ENCODE measurements at places on chromosomes 3 and 15.

- DNase-seq: no peak
These were observed 91.0 kb upstream of the TPRG1 start for GRCh38 chr3:189080745-189081144.

DNA sequence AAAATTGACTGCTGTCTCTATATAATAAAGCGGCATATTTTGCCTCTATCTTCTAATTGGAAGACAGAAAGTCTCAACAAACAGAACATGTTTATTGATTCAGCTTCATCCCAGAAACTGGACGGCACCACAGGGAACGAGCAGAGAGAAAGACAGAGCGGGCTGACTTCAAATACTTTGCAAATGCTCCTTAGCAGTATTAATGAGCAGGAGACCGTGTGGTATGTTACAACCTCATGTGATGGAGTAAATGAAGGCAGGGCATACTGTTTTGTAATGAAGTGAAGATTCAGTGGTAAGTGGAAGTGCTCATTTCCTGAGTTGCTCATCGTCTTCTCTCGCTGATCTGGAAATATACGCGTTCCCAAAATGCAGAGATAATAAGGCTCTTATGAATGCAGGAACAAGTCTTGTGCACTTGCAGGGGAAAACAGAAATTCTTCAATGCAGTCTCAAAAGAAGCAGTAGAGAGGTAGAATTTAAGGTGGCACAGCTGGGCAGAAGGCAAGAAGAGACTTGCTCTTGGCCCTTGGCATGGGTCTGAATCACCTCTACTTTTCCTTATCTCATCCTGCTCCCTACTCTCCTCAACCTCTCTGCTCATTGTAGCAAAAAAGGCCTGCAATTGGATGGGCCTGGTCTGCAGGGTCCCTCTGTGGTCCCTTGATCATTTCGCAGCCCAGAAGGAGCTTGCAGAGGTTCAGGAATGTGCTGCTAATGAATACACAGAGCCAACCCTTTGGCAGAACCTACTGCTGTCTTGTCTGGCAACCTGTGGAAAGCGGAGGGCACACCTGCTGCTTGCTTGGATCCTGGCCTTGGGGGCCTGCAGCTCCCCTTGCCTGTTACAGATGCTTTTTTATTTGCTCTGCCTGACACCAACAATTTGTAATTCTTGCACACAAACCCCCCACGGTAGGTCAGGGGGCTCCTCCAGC, 604.9 kb upstream of the CFAP20DC start:
- no peak for DNase-seq

- DNase-seq: no peak
These were observed 45.6 kb downstream of the ARNT2 start for GRCh38 chr15:80449825-80450224.

DNA sequence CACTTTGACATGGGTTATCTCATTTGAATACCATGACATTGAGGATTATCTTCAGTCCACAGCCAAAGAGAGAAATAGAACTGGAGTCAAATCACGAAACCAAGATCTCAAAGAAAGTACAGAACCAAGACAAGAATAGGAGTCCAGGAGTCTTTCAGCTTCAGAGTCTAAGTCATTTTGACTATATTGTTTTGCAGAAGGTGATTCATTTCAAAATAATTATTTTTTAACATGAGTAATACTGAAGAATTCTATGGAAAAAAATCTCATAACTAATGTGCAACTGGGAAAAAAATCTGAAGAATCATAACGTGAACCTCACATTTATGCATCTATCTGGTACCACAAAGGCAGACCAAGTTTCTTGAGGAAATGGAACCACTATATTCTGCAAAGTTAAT, 60.3 kb downstream of the UBE3A start:
- DNase-seq: no peak

GRCh38 chr3:115617591-115617990, 5.7 kb upstream of the GAP43 start:
- no peak for DNase-seq

DNA sequence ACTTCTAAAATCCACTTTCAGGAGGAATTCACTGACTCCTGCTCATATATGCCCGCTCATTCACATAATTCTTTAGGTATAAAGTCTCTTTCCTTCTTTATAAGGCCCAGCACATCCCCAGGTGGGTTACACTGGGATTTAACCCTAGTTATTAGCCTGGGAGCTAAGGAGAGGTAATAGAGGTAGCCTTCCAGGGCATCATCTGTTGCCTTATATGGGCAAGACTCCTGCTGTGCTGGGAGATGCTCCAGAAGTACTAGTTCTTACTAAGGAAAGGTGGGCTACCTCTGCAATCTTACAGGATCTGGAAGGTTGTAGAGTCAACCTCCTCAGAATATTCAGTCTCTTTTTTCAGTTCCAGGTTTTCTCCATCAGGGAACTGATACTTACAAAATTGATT, 13.1 kb upstream of the IFT57 start:
- no peak for DNase-seq

GRCh38 chr3:190545191-190545590, 31.3 kb downstream of the IL1RAP start:
- no peak for DNase-seq

GRCh38 chr15:75844629-75845335, 1.5 kb downstream of the UBE2Q2 start:
- DNase-seq: no peak

DNA sequence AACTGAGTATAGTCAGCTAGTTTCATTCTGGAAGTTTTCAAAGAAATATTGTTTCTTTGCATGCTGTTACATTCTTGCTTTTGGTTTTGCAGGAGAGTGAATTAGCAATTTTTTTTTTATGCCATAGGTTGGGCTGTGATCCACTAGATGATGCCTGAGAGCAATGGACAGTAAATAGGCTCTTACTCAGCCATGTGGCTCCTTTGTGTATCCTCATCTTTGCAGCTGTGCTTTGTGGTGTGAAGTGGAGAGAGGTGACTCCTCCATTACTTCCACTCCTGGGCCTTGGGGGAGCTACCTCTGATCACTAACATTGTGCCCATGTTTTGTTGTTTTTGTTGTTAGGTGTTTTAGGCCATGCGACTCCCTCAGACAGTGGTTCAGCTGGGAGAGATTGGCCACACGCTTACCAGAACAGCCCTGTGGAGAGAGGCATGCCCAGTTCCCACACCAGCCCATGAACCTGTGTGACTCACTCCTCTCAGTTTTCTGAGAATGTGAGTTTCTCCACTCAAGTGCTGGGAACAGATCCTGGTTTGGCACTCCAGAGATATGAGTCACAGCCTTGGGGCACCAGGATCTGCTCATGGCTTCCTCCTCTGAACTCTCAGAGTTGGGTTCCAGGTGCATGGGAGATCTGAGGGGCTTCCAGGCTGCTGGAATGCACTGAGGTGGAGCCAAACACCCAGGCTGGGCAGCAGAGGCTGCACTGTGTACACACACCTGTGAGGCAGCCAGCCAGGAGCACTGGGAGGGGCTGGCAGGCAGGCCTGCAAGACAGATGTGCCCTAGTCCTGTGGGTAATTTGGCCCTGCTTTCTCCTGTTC, 785.3 kb downstream of the ROBO2 start:
- DNase-seq: no peak

DNA sequence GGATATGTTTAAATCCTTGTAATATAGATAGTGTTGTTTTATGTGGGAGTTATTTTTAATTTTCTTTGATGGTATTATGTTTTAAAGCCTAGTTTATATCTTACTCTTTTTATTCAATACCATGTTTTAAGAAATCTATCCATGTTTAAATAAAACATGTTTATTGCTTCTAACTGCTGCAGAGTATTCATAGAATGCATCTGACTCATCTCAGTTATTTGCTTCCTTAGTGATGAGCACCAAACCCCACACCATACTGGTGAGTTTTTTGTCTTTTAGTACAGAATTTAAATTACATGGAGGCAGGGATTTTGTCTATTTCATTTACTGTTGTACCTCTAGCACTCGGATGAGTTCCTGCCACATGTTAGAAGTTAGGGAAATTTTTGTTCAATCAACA, 209.2 kb downstream of the NSUN3 start:
- no peak for DNase-seq

- no peak for DNase-seq
These were observed 165.6 kb upstream of the PRICKLE2 start for GRCh38 chr3:64390893-64391292.

DNA sequence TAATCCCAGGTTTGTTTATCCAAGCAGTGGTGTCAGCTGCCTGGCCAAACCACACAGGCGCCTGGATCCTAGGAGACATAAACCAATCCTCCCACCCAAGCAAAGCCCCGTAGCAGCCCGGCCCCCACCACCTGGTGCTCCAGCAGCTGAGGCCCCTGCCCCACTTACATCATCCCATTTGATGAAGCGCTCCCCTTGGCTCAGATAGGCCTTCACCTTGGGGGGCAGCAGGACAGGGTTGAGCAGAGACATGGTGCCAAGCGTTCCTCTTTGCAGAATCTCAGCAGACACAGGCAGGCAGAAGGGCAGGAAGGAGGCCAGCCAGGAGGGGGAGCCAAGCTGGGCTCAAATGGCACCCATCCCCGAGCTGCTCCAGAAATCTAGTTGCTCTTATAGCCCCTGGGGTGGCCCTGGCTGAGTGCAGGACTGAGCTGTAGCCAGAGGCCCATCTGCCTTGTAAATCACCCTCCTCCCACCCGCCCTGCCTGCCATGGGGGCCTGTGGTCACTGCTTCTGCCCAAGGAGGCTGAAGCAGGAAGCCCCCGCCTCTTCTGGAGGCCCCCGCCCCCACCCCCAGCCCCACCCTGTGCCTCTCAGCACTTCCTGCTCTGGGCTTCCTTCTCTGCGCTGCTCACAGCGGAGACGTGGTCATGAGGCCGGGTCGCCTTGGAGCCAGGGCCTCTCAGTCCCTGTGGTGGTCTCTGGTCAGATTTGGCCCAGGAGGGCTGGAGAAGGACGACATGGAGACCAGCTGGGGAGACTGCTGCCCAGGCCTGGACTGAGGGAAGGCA, at the start of gene PLCB2:
TSS of gene PLCB2 (minus strand) at position 515 of the 791 bp plus-strand sequence. CDS start at position 252, 263 bp downstream.
- DNase-seq: no peak

GRCh38 chr3:37989821-37990480, 635 bp upstream of the VILL start:
- peak; percentile 65 for DNase-seq

DNA sequence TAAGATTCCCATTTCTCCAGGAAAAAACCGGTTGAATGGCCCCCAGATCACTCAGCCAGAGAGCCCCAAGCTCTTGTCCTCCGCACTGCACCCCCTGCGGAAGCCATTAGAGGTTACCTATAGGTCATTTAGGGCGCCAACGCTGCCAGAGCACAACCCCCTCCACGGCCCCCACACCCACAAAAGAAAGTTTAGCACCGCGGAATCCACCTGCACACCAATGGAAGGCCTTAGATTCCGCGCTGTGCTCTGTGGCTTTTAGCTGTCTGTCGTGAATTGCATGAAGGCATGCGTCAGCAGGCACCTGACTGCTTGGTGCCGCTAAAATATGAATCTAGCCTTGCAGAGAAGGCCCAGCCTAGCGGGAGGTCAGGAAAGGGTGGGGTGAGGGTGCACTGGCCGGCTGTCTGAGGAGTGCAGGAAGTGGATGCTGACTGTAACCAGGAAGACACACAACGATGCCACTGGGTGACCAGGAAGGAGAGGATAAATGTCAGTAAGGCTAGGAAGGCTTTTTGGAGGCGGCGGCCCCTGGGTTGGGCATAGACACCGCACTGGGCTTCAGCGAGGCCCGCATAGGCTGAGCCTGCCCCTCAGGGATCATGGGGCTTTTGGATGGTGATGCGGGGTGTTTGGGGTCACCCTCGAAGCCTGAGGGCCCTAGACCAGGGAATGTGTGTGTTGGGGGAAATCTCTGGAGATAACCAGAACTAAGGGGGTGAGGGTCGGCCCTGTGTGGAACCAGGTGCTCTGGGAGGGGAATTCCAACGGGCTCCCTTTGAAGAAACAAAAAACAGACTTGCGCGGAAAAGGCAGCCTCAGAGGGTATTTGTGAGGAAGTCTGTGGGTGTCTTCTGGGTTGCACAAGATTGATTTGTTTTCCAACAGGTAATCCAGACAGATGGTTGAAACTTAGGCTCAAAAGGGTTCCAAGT, 976 bp upstream of the NUP210 start:
- no peak for DNase-seq

DNA sequence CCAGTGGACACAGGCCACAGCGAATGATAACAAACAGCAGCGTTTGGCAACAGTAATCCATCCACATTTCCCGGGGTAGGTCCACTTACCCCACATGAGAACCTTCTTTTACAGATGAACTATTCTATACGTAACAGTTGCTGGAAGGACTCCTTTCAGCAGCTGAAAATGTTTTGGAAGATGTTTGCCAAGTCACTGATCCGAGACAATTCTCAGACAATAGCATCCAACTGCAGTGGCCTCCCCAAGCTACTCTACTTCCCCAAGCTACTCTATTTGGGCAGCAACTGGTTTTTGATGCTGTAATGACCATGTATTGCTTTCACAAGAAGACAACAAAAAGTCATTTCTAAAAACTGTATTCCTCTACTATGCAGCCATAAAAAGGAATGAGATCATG, 87.5 kb downstream of the ADAMTS17 start:
- DNase-seq: no peak

- no peak for DNase-seq
These were observed 266.2 kb upstream of the ROPN1 start for GRCh38 chr3:124258057-124258500.

DNA sequence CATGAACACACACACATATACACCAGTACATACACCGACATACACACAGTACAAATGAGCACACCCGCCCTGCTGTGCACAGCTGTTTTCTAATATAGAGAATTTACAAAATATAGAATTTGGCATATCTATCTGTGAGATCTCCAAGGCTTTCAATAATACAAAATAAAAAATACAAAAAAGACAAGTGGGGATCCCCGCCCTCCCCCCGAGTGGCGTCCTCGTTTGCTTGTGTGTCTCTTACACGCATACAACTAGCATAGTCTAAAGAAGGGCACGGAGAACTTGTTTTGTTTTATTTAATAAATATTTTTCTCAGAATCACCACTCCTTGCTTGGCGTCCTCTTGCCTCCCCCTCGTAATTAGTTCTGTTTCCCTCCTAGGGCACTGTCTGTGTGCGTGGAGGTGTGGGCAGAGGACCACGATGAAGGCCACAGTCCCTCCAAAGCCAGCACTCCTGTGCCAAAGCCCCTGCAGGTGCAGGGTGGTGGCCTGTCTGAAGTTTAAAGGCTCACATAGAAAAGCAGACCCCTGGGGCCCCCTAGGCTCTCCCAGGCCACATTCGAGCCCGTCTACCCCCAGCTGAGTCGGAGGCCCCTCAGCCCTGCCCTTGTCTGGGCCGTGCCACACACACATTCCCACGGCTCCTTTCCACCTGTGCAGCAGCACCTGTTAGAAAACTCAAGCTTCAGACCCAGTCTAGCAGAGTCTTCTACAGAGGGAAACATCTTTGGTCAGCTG, 82.1 kb downstream of the SEC22A start:
- no peak for DNase-seq

- no peak for DNase-seq
These were observed 6.1 kb downstream of the STT3B start for GRCh38 chr3:31538801-31539200.
